Sigmoid colon (tissue), 7 donors: ENCODE measurements at places on chromosomes 16 and 17. TPM values are rescaled to one million over a fixed set of nuclear protein-coding genes. Genes with fewer than 3 reads are reported as not detected.

DNA sequence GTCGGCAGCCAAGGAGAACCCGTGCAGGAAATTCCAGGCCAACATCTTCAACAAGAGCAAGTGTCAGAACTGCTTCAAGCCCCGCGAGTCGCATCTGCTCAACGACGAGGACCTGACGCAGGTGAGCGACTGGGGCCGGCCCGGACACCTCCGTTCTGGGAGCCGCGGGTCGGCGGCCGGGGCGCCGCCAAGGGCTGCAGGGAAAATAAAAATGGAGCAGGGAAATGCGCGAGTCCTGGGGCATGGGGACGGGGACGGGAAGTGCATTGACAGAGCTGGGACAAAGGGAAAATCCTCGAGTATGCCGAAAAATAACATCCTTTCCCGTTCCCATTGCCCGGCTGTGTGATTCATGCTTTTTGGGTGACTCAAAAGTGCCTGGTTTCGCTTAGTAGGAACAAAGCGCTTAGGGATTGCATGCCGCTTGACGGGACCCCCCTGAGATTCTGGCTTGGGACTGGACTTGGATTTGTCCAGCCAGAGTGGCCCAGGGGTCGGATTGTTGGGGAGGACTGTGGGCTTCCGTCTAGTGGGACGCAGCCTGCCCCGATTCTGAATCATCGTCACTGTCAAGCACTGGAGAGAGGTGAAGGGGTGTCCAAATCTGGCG is 699 bp downstream of the MPRIP start:
- DNase-seq: no peak

Gene CDH3
- not detected for total RNA-seq

- DNase-seq: no peak
Measured at GRCh38 chr16:72094266-72094610, 591 bp downstream of the DHX38 start.

Gene SPN
- 0.28 TPM for total RNA-seq

- DNase-seq: no peak
Measured at GRCh38 chr17:1972487-1973160, 52.5 kb downstream of the RTN4RL1 start.

GRCh38 chr17:50037321-50038107 is 18.4 kb upstream of the ITGA3 start:
- DNase-seq: peak; percentile 92

GRCh38 chr16:57529391-57530103 is 6.8 kb downstream of the CCDC102A start:
- DNase-seq: peak; percentile 50
